DMS79 (cell line): ENCODE measurements at places on chromosomes 12 and 14.

DNA sequence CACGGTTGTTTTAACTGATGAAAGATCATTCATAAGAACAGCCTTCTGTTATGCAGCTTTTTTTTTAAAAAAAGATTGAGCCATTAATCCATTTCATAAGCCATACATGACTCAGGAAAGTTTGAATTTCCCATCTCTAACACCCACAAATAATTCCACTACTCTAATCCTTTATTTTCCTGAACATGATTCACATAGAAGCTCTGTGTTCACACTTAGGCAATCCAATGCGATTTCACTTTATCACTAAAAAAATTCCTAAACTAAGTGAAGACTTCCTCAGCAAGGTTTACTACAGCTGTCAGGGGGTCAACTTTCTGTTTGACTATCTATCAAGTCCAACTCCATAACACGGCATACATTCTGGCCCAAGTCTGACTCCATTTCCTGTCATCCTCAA lies 25.9 kb downstream of the PKP2 start:
- DNase-seq = no peak

- no peak for DNase-seq
Measured at GRCh38 chr14:102878970-102879460, 43.4 kb upstream of the AMN start.

DNA sequence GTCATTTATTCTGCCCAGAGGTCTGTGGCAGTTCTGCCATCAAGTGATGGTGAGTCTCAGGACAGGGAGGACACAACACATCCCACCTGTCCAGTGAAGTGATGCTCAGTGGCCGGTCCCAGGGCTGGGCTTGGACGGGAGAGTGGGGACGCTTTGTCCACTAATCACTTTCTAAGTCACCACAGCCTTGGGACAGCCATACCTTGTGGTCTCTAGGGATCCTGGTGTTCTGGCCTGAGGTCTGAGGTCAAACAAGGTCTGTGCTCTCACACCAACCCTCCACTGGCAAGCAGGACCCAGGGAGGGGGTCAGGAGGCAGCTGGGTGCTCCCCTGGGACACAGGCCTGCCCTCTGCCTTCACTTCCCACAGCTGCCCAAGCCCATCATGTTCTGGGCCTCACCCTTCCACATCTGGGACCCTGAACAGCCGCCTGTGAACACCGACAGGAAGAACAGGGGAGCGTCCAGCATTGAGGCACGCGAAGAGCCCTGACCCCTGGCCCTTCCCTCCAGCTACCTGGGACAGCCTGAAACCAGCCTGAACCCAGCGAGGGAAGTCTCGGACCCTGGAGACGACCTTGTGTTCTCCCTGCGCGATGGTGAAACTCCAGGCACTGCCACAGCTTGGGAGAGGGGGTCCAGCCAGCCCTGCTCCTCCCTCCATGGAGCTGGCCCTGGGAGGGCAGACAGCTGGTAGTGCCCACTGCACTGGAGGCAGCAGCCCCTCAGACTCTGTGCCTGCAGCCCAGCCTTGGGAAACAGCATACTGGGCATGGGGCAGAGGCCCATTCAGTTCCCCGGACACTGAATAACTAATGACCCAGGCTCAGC lies 19.7 kb upstream of the GPR132 start:
- DNase-seq = no peak

DNA sequence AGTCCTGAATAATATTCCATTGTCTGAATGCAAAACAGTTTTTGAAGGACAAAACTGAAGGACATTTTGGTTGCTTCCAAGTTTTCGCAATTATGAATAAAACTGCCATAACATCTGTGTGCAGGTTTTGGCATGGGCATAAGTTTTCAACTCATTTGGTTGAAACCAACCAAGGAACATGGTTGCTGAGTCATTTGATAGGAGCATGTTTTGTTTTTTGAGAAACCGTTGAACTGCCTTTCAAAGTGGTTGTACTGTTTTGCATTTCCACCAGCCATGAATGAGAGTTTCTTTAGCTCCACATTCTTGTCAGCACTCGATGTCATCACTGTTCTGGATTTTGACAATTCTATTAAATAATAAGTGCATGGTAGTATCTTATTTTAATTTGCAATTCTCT lies 23.0 kb upstream of the GSG1 start:
- DNase-seq = no peak

DNA sequence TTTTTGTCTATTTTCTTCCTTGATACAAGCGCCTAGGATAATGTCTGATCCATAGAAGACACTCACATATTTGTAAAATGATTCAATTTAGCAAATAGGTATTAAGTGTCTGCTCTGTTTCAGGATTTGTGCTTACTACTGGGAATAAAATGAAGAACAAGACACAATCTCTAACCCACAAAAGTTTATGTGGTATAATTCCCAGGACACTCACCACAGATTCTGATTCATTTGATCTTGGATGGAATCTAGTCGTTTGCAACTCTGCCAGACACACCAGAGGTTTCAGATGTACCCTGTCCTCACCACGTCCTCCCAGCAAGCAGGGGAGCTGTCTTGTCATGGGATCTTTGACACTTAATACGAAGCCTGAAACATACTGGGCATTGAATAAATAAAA lies 208.3 kb downstream of the LRIG3 start:
- no peak for DNase-seq

- no peak for DNase-seq
Measured at GRCh38 chr12:6960593-6961277, 9.6 kb downstream of the PTPN6 start.

DNA sequence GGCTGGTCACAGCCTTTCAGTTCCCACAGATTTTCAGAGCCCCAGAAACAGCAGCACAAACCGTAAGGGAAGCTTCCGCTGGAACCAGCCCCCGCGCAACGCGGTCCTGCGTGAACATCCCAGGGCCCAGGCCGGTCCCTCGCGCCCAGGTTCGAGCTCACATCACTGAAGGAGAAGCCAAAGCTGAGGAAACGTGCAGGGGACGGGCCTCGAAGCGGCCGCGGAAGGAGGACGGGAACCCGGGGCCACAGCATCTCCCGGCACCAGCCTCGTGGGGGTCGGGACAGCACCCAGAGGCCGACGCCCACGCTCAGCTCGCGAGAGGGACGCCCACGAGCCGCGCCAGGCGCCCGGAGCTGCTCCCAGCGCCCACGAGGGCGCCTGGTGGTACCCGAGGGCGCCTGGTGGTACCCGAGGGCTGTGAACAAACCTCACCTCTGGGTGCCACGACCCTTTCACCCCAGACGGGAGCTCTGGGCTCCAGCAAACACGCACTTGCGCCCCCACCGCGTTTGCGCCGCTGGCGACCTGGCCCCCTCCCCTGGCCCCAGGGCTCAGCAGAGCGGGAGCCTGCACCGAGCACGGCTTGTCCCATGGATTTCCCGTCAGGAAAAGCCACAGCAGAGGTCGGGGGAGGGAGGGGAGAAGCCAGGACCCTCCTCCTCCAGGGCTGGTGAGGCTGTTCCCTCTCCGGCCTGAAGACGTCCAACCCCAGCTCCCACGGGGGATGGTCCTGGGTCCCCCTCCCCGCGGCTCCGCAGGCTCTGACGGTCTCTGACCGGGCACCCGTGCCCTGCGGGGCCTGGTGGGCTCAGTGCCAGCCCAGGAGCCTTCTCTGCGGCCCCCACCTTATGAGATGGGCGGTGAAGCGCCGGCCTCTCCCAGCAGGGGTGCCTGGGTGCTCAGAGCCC lies 6.9 kb downstream of the LRCOL1 start:
- DNase-seq = no peak

DNA sequence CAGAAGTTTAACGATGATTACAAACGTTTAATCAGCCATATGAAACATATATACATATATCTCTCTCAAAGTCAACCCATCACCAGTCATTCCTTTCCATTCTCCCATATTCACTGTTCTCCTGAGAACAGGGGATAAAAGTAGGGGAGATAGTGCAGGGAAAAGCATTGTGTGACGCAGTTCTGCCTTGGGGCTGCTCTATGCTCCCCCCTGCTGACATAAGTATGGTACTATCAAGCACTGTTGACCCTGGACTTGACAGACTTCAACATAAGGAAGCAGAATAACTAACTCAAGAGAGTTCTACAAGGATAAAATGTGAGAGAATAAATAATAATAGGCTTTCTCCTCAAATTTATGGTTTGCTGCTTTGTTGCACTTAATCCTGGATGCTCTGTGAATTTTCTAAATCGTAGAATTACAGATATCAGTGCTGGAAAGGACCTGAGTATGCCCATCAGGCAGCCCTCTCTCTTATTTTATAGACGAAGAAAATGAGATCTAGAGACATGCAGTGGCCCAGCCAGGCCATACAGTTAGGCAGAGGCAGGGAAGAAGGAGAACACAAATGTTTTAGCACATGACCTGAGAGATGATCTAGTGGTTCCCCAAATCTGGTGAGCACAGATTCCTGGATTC lies 87.2 kb downstream of the SCN8A start:
- DNase-seq = no peak

- DNase-seq = no peak
Measured at GRCh38 chr12:92860521-92860920, 68.6 kb downstream of the EEA1 start.

- DNase-seq = no peak
Measured at GRCh38 chr12:62642486-62642885, 175.9 kb downstream of the MON2 start.

- DNase-seq = no peak
Measured at GRCh38 chr12:14558473-14558959, 9.2 kb downstream of the PLBD1 start.

DNA sequence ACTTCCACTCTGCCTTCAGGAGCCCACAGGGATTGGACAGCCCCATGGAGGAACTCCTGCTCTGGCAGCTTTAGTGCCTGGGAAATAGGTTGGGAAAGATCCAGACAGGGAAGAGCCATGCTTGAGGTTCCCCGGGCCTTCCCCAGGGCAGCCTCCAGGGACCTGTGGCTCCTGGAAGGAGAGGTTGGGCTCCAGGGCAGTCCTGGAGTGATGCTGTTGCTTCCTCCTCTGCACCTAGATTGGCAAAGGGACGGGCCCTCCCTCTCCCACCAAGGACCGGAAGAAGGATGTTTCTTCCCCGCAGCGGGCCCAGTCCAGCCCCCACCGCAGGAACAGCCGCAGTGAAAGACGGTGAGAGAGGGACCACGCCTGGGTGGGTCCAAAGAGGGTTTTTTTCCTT lies 16.5 kb downstream of the VASH1 start:
- no peak for DNase-seq

- no peak for DNase-seq
Measured at GRCh38 chr12:88591343-88591742, 11.1 kb upstream of the KITLG start.

GRCh38 chr12:16152885-16153673 lies 124.4 kb downstream of the SLC15A5 start:
- DNase-seq = no peak

GRCh38 chr14:55122440-55122986 lies 6.5 kb upstream of the LGALS3 start:
- DNase-seq = no peak

DNA sequence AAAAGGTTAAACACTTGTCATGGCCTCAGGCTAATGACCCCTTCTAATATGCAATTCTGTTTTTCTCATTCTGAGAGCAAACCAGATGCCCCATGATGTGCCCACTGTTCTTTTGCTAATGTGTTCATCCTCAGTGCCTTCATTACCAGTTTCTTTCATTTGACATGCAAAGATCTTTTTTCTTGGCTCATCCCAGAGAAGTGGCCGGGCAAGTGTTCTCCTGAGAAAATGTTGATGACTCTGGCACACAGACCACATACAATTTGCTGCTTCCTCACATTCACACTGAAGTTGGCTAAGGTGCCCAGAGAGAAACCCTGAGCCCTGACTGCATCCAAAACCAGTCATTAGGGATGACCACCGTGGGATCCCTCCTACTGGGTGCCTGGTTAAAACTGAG lies 833.3 kb downstream of the DIO2 start:
- no peak for DNase-seq

DNA sequence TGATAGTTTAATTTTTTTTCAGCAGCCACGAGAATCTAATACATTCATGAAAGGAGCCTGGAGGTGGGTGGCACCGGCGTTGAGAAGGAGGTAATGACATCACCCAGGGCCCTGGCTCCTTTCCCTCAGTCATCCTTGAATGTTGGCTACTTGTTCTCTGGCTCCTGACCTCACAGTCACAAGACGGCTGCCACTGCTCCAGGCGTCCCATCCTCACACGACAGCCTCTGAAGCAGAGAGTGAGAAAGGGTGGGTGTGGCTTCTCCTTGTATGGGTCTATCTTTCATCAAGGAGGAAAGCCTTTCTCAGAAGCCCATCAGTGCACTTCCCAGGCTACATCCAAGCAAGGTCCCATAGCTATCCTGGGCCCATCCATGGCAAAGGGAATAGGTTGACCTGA lies 207.6 kb upstream of the C14orf180 start:
- no peak for DNase-seq

- DNase-seq = no peak
Measured at GRCh38 chr12:117867348-117867747, 101.4 kb downstream of the KSR2 start.

GRCh38 chr12:52686756-52687487 lies 6.7 kb upstream of the KRT1 start:
- no peak for DNase-seq

DNA sequence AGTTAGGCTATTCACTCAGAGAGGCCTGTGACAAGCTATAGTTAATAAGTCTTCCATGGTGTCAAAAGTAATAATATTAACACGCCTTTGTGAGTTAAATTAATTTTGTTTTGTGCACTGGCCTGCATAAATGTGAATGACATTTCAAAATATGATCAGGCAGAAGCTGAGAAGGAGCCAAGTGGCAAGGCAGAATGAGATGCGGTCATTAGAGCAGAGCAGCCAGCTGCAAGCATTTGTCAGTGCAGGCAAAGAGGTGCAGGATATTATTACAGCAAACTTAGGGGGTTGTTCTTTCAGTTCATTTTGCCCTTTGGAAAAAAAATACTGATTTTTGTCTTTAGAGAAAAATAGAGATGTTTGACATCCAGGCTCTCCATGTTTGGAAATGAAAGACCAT lies 364.5 kb downstream of the PAWR start:
- DNase-seq = peak; percentile 36

- no peak for DNase-seq
Measured at GRCh38 chr14:92675976-92676375, 72.5 kb downstream of the LGMN start.

DNA sequence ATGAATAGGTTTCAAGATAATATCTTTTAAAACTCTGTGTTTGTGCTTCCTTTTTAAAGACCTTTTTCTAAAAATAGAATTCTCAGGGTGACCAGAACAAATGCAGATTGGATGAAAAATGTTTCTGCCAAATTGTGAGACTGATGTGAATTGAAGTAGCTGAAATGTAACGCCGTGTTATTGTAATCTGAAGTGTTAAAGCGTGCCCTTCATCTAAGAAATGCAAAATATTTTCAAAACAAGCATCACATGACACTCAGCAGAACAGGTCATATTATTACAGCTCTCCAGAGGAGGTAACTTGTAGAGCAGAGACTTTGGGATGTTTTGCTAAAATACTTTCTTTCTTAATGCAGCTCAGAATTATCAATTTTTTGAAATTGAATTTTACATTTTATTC lies 90.0 kb upstream of the PLEKHA5 start:
- DNase-seq = no peak

GRCh38 chr12:60684988-60685655 lies 1089.3 kb downstream of the SLC16A7 start:
- DNase-seq = no peak

- DNase-seq = no peak
Measured at GRCh38 chr14:68908803-68909202, 70.3 kb downstream of the ACTN1 start.
